Naive thymus-derived CD8-positive, alpha-beta T cell (primary cell): ENCODE measurements at places on chromosomes 6 and 20. TPM values are rescaled to one million over a fixed set of nuclear protein-coding genes. Genes with fewer than 3 reads are reported as not detected.

The ADGRF5 gene
- total RNA-seq, result not detected

The LST1 gene
- 13.7 TPM for total RNA-seq

The ADIG gene
- not detected for total RNA-seq

The IL20RA gene
- not detected for total RNA-seq

The C6orf52 gene
- 1.2 TPM for total RNA-seq

The MYT1 gene
- total RNA-seq, result not detected

GRCh38 chr20:15235471-15236198 is 898.2 kb upstream of the FLRT3 start:
- no peak for DNase-seq
- H3K4me1 ChIP-seq, result no peaks in the 10 kb centered on the region
- no peak overlapping the region for H3K4me3 ChIP-seq
- H3K27ac ChIP-seq, result no peak overlapping the region

GRCh38 chr20:63898882-63899558 is 4.1 kb downstream of the DNAJC5 start:
- peaks cover 77% of the 10 kb centered on the region for H3K4me1 ChIP-seq
- no peaks in the 10 kb centered on the region for H3K27me3 ChIP-seq
- DNase-seq, result peak; percentile 24

GRCh38 chr6:6881438-6882225 is 226.1 kb upstream of the RREB1 start:
- DNase-seq, result no peak
- no peak overlapping the region for H3K4me3 ChIP-seq
- peaks cover 1% of the 10 kb centered on the region for H3K27me3 ChIP-seq
- H3K4me1 ChIP-seq, result peaks cover 11% of the 10 kb centered on the region

DNA sequence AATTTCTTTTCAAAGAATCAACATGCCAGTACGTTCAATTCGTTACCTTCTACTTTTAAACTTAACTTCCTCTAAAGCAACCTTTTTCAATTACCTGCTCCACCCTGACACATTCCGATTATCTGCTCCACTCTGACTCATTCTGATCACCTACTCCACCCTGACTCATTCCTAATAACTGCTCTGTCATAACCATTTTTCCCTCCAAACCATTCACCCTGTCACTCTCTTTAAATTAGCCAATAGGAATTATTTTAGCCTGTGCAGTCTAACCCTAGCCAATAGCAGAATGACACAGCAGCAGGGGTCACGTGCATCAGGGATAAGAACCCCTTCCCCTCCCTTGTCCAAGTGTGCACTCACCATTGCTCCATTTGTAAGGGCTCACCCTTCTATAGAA is 557.4 kb upstream of the EYS start:
- DNase-seq, result no peak
- no peaks in the 10 kb centered on the region for H3K27me3 ChIP-seq
- no peaks in the 10 kb centered on the region for H3K4me1 ChIP-seq
- no peaks in the 10 kb centered on the region for H3K36me3 ChIP-seq
- no peak overlapping the region for H3K27ac ChIP-seq

DNA sequence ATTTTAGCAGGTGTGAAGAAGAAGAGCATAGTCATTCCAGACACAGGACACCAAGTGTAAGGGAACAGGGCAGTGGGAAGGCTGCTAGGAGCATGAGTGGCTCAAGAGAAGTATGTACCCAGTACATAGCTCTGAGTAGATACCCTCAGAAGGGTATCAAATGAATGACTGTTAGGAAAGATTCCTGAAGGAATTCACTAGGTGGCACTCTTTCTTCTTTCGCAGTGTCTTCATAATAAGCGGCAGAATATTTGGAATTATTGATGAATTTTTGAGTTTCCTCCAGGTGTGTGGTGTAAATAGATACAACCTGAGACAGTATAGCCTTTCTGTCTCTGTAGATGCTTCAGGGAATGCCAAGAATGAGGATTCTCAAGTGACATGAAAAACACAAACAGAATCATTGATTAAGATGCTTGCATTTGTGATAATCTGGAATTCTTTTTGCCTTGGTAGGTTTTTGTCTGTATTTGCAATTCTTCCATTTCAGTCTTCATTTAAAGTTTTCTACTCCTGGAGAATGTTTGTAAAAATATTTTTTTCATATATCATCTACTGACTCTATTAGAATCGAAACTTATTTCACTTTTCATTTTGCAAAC is 264.3 kb upstream of the RIMS1 start:
- H3K4me3 ChIP-seq, result no peak overlapping the region
- peaks cover 7% of the 10 kb centered on the region for H3K27me3 ChIP-seq
- H3K36me3 ChIP-seq, result peaks cover 21% of the 10 kb centered on the region

- H3K4me1 ChIP-seq, result no peaks in the 10 kb centered on the region
- H3K4me3 ChIP-seq, result no peak overlapping the region
- peaks cover 5% of the 10 kb centered on the region for H3K27me3 ChIP-seq
- no peak for DNase-seq
These were observed 10.5 kb upstream of the BMP2 start for GRCh38 chr20:6756693-6757595.

DNA sequence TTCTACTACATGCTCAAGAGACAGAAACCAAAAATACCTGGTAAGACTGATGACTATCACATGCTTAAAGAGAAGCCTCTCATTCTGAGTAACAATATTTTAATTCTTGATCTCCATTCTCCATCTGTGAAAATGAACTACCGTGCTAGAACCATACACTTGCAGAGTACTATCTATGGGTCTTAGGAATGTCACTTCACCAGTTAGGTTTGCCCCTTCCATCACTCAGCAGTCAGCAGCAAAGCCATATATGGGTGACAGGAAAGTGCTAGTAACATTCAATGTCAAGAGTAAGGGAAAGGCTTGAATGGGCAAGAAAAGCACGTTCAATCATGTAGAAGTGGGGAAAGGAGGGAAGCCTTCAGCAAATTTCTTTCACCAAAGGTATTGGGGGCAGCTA is 2.3 kb downstream of the DNAAF9 start:
- no peaks in the 10 kb centered on the region for H3K27me3 ChIP-seq
- peak overlapping the region; percentile 10 for H3K4me3 ChIP-seq
- H3K4me1 ChIP-seq, result peaks cover 36% of the 10 kb centered on the region
- no peak for DNase-seq

DNA sequence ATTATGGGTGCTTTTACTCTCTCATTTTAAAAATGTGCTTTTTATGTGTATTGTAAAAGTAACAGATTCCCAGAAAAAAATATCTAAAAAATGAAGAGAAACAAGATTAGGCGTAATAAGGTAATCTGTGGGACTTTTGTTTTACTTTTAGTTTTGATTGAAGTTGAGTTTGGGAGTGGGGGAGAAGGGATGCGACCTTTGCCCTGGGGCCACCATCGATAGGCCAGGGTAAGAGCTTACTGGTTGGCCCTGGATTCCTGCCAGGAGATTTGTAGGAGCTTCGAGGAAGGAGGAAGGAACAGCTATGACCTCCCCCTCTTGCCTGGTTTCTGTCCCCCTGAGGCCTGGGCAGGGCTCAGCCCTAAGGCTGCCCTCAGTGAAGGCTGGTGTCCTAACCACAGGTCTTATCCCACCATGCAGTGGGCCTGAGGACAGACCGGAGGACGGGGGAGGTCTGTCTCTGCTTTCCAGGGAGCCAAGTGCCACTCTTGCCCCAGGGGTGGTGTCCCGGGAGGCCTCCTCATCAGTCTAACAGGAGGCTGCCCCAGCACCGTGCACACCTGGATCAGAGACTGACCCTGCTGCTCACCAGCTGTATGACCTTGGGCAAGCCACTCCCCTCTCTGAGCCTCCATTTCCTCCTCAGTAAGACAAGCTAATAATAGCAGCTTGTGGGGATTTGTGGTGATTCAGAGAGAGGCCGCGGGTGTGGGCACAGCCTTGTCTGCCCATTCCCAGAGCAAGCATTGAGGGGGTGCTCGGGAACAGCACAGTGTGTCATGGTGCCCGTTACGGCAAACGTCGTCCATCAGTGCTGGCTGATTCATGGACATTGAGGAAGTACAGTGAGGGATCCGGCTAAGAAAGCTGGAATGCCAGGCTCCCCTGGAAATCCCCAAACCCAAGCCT is 21.2 kb downstream of the TGM2 start:
- H3K36me3 ChIP-seq, result no peaks in the 10 kb centered on the region
- H3K27ac ChIP-seq, result no peak overlapping the region
- peaks cover 18% of the 10 kb centered on the region for H3K27me3 ChIP-seq

DNA sequence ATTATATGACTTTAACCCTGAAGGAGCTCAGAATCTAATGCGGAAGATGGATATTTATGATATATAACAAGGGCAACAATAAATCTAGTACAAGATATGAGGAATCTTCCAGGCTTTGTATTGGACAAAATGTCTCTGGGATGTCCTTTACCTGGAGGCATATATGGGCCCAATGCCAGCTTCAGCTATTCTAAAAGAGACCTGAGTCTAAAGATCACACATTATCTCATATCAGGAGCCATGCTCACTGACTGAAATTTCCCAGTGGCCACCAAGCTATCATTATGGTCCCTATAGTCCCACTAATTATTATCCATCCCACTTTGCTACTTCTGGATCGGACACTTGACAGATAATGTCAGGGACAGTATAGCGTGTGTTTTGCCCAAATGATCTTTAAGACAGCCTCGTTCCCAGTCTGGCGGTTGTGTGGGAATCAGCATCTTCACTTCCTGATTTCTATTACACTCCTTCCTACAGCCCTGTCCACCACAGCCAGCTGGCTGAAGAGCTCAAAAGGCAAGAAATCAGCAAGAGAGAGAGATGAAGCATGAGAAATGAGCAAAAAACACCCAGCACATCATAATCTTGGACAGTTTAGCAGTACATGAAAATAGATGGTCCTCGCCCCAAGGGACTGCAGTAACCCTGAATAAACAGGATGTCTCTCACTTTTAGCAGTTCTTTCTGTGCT is 34.9 kb downstream of the KLHL31 start:
- no peak overlapping the region for H3K27ac ChIP-seq
- no peak for DNase-seq
- peaks cover 5% of the 10 kb centered on the region for H3K4me1 ChIP-seq
- H3K27me3 ChIP-seq, result peaks cover 4% of the 10 kb centered on the region
- no peaks in the 10 kb centered on the region for H3K36me3 ChIP-seq

- H3K4me3 ChIP-seq, result no peak overlapping the region
- H3K27me3 ChIP-seq, result no peaks in the 10 kb centered on the region
- H3K4me1 ChIP-seq, result peaks cover 15% of the 10 kb centered on the region
These were observed 213.3 kb upstream of the THEMIS start for GRCh38 chr6:128114164-128114563.

DNA sequence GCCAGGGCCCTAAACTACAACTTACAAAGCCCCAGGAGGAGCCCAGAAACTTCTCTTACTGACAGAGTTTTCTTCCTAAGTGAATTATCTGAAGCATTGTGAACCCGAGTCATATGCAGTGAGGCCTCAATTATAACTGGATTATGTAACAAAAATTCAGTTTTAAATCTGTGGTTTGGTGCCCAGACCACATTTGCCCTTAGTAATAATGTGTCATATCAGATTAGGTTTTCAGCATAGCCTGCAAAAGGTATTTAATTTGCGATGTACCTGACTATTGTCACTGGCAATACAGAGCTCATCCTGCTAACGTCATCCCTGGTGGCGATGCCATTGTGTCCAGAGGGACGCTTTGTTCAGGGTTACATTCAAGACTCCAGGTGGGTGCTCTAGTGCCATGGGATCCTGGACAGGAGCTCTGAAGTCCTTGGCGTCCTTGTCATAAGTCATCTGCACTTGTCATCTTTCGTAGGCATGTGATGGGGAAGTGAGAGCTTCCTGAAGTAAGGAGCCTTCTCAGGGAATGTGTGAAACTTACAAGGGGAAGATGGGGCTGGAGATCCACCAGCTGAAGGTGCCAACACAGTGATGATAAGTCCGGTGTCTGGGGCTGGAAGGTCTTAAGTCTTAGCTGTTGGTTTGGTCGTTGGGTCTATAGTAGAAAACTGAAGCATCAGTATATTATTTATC is 65.1 kb downstream of the HIVEP1 start:
- H3K27me3 ChIP-seq, result no peaks in the 10 kb centered on the region
- DNase-seq, result no peak
- H3K36me3 ChIP-seq, result no peaks in the 10 kb centered on the region
- no peak overlapping the region for H3K27ac ChIP-seq
- no peak overlapping the region for H3K4me3 ChIP-seq
- H3K4me1 ChIP-seq, result peaks cover 57% of the 10 kb centered on the region

- no peaks in the 10 kb centered on the region for H3K4me1 ChIP-seq
- no peak overlapping the region for H3K27ac ChIP-seq
- H3K27me3 ChIP-seq, result peaks cover 33% of the 10 kb centered on the region
These were observed 226.3 kb downstream of the RNF144B start for GRCh38 chr6:18613319-18613925.

DNA sequence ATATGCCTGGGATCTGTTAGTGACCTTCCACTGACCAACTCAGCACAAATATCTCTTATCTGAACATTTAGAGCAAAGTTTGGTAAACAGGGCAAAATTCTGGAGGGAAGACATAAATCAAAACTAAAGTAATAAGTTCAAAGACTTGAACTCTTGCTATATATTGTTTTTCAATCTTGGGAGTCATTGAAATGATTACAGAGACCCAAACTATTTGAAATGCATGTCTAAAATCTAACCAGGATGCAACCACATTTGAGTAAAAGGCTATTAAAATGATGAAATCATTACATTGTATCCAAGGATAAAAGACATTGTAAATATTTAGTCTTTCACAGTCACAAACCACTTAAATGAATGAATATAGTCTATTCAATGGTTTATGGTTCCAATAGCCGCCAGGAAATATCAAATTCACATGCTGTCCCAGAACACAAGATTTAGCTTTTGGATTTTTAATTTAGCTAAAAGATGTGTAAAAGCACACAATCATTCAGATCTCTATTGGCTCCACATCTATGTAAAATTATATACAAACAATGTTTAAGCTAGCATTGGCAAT is 256.6 kb upstream of the EPHA7 start:
- no peak overlapping the region for H3K4me3 ChIP-seq
- H3K36me3 ChIP-seq, result no peaks in the 10 kb centered on the region
- no peak overlapping the region for H3K27ac ChIP-seq
- DNase-seq, result no peak
- no peaks in the 10 kb centered on the region for H3K4me1 ChIP-seq

GRCh38 chr6:138996524-138996923 is 8.5 kb upstream of the REPS1 start:
- no peak overlapping the region for H3K27ac ChIP-seq
- no peak overlapping the region for H3K4me3 ChIP-seq
- no peaks in the 10 kb centered on the region for H3K27me3 ChIP-seq
- no peak for DNase-seq
- H3K4me1 ChIP-seq, result no peaks in the 10 kb centered on the region
- no peaks in the 10 kb centered on the region for H3K36me3 ChIP-seq

DNA sequence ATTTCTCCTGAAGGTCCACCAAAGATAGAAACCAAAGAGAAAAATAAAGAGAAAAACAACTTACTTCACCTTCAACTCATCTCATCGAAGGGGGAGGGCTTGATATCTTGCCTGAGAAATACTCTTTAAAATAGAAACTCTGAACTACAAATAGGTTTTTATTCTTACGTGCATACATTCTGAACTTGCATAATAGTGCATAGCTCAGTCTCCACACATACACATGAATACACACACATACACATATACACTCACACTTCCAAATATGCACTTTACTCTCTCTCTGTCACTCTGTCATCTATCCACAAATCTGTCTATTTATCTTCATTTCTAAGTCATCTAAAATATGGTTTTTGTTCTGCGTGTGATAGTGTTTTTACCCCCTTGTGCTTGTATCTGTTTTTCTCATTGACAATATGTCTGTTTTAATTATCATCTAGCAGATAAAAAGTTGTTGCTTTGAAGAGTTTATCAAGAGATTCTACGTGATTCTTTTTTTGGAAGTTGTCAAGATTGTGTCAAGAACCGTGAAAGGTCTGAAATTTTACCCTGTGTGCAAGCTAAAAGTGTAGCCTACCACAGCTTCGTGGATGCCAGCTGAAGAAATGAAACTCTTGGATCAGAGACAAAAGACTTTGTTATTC is 468.8 kb downstream of the EPM2A start:
- DNase-seq, result no peak
- no peak overlapping the region for H3K4me3 ChIP-seq
- no peaks in the 10 kb centered on the region for H3K4me1 ChIP-seq
- no peak overlapping the region for H3K27ac ChIP-seq
- no peaks in the 10 kb centered on the region for H3K36me3 ChIP-seq
- H3K27me3 ChIP-seq, result peaks cover 3% of the 10 kb centered on the region
